ENCODE measurements at places on chromosomes 12 and 14. TPM values are rescaled to one million over a fixed set of nuclear protein-coding genes. Genes with fewer than 3 reads are reported as not detected.

The GNB3 gene
- total RNA-seq: 0.49 TPM

The PMCH gene
- total RNA-seq: not detected

The RBM23 gene
- 135 TPM for total RNA-seq

The PTPRO gene
- 1.7 TPM for total RNA-seq

The CFAP251 gene
- 0.68 TPM for total RNA-seq
